ENCODE measurements at places on chromosomes 12 and 14. TPM values are rescaled to one million over a fixed set of nuclear protein-coding genes. Genes with fewer than 3 reads are reported as not detected.
A peak's percentile ranks its signal among the peaks of the same experiment; 100 is the strongest.

Gene ACSS3
- polyA plus RNA-seq: 6.0 TPM

DNA sequence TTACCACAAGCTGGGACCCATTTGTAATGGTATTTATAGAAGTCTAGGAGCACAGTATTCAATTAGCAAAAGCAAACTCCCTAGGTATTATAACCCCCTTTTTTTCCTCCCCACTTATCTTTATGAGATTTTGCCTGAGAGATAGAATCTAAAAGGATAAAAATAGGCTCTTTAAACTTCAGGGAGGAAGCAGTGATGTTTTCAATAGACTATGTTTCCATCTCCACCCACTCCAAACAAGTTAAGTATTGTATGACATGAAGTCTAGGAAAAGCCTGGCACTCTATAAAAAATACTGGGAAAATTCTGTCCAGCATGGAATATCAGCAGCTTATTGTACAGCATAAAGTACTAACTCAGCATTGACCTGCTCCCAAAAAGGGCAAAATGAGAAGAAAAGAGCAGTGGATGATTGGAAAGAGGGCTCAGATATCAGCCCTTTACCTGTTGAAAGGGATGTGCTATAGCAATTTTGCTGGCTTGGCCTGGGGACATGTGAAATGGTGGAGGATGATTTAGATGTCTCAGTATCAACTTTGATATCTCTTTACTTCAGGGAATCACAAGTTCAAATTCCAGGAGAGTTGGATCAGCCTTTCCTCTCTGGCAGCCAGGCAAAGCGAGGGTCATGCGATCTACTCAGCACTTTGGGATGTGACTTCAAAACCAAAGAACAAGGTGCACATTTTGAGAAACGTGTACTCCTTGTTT, 72.4 kb downstream of the IGF1 start:
- H3K36me3 ChIP-seq: no peaks in the 10 kb centered on the region
- H3K4me1 ChIP-seq: no peaks in the 10 kb centered on the region
- no peak overlapping the region for H3K4me3 ChIP-seq
- DNase-seq: no peak

DNA sequence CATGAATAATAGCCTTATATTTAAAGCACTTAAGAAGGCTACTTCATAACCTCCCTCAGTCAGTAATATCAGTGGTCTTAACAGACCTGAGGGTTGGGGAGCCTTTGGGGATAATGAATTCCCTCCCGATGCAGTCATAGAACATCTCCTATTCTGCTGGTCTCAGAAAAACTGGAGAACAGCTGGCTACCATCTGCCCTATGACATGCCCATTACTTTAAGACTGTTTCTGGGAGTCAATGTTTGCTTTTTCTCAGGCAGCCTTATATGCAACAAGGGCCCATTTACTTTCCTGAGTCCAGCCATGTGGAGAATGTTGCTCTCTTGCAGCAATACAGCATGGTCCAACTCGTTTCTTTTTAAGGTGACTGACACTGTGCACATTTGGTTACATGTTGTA, 161.7 kb upstream of the PARP11 start:
- peak overlapping the region; percentile 48 for H3K27ac ChIP-seq
- no peak for DNase-seq
- no peaks in the 10 kb centered on the region for H3K36me3 ChIP-seq

Gene GRIP1
- polyA plus RNA-seq: 6.7 TPM
